Astrocyte of the spinal cord (primary cell): ENCODE measurements at places on chromosomes 11 and 22.

DNA sequence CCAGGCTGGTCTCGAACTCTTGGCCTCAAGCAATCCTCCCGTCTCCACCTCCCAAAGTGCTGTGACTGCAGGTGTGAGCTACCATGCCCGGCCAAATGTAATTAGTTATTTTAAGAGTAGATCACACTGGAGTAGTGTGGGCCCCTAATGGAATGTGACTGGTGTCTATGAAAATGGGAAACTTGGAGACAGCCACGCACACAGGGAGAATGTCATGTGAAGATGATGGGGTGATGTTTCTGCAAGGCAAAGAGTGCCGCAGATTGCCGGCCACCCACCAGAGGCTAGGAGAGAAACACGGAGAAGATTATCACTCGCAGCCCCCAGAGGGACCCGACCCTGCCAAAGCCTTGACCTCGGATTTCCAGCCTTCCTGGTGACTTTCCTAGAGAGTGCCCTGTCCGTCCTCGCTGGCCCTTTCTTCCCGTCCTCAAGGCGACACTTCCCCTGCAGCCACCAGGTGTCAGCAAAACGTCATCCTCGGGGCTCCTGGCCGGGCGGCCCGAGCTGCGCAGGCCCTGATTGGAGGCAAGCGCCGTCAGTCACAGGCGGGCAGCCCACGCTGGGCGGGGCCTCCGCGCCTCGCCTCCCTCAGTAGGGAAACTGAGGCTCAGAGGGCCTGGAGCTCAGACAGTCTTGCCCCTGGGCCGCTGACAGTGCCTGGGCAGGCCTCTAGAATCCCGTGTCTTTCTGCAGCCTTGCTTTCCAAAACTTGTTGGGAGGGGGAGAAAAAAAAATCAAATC is 16.3 kb downstream of the CRYBB2 start:
- peak; percentile 67 for DNase-seq

GRCh38 chr11:60454212-60454611 is 1.4 kb upstream of the MS4A1 start:
- no peak for DNase-seq

DNA sequence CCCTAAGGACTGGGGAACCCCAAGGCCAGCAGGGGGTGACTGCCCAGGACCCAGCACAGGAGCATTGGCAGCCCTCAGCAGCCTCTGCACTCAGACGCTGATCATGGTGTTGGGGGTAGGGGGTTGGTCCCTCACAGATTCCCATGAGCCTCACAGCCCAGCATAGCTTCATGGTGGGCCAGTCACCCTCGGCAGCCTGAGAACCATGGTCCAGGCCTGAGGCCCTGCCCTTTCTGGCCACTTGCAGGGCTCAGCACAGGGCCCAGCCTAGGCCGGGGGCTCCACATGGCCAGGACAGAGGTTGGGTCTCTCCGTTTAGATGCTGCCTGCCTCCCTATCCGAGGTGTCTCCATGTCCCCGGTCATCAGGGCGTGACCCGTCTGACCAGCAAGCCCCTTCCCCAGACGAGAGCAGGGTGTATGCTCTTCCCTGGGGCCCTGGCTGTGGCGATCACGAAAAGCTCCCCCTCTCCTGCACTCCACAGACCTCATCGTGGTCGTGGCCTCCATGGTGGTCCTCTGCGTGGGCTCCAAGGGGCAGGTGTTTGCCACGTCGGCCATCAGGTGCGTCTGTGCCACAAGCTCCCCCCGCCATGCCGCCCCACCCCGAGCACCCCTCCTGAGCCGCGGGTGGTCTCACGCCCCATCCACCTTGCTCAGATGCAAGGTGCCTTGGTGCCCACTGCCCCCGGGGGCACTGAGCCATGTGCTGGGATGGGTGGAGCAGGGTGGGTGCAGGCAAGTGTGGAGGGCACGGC is 126.2 kb downstream of the KCNQ1 start:
- DNase-seq = no peak

DNA sequence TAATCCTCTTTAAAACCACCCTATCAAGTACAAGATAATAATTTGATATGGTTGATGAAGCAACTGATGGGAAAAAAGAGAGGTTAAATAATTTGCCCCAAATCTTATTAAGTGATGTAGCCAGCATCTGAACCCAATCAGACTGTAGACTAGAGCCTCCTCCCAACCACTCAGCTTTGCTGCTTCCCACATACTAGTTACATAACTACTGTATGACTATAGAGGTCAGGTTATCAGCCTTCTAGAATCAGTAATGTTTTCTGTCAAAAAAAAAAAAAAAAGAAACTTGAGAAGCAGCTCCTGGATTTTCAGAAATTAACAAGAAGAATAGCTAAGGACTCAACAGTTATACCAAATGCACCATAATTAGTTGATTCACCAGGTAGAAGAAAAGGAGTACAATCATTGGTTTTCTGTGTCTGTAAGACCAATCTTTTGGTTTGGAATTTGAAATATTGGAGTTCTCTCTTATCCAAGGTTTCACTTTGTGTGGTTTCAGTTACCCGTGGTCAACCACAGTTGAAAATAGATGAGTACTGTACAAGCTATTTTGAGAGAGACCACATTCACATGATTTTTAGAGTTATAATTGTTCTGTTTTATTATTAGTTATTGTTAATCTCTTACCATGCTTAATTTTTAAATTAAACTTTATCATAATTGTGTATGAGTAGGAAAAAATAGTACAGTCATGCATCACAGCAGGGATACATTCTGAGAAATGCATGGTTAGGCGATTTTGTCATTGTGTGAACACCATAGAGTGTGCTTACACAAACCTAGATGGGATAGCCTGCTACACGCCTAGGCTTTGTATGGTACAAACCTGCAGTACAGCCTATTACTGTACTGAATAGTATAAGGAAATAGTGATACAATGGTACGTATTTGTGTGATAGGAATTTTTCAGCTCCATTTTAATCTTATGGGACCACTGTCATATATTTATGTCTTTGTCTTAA is 72.2 kb downstream of the PDHX start:
- DNase-seq = peak; percentile 79

DNA sequence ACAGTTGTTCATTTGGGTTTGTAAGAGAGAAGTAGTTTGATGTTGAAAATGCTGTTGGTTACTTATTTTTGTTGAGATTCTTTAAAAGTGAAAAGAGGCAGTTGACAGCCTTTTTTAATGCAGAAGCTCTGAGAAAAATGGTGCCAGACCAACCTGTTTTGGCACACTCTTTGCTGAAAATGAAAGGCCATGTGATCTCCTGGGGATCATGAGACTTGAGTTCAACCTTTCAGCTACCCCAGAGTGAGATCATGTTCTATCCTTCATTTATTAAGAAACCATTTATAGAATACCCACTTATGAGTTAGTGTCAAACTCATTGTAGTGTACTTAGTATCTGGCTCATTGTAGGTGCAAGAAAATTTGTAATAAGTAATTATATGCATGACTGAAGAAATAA is 196.2 kb downstream of the MAML2 start:
- DNase-seq = no peak

DNA sequence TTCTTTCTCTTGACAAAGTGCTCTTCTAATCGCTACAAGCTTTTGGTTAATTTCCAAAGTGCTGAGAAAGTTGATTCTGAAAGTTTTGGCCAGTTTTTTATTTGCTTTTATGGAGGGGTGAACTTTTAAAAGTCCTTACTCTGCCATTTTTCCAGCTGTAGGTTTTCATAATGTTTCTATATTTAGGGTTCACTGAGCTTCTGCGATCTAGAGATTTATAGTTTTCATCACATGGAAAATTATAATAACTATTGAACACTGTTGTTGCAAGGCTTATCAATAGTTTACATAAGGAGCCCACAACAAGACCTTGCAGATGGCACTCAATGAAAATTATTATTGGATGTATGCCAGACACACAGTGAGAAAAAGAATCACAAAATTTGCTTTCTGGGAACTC is 55.1 kb downstream of the DLG2 start:
- DNase-seq = no peak

DNA sequence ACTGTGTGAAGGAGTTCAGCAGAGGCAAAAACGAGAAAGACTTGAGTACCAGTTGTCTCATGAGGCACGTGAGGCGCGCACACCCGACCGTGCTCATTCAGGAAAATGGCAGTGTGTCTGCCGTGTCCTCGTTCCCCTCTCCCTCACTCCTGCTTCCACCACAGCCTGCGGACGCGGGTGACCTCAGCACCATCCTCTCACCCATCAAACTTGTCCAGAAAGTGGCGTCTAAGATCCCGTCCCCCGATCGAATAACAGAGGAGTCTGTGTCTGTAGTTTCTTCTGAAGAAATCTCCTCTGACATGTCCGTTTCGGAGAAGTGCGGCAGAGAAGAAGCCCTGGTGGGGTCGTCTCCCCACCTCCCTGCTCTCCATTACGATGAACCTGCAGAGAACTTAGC is 30.4 kb downstream of the ZBED4 start:
- no peak for DNase-seq

- DNase-seq = peak; percentile 89
These were observed 17.2 kb upstream of the CD59 start for GRCh38 chr11:33753304-33753967.
